ENCODE measurements at places on chromosomes 3 and 15. TPM values are rescaled to one million over a fixed set of nuclear protein-coding genes. Genes with fewer than 3 reads are reported as not detected.

GRCh38 chr3:140153736-140154135 is 218.8 kb downstream of the CLSTN2 start:
- no peak overlapping the region for H3K27ac ChIP-seq
- no peak overlapping the region for H3K4me3 ChIP-seq
- no peaks in the 10 kb centered on the region for H3K27me3 ChIP-seq
- no peaks in the 10 kb centered on the region for H3K4me1 ChIP-seq
- H3K36me3 ChIP-seq = no peaks in the 10 kb centered on the region

- H3K27ac ChIP-seq = peak overlapping the region; percentile 67
- H3K4me1 ChIP-seq = peaks cover 76% of the 10 kb centered on the region
- peaks cover 17% of the 10 kb centered on the region for H3K36me3 ChIP-seq
- H3K4me3 ChIP-seq = no peak overlapping the region
- H3K27me3 ChIP-seq = peaks cover 20% of the 10 kb centered on the region
Measured at GRCh38 chr15:70504988-70505387, 258.4 kb downstream of the UACA start.

- DNase-seq = no peak
- H3K4me3 ChIP-seq = no peak overlapping the region
- H3K27me3 ChIP-seq = peaks cover 14% of the 10 kb centered on the region
- H3K27ac ChIP-seq = no peak overlapping the region
Measured at GRCh38 chr3:73493543-73494308, 131.0 kb downstream of the PDZRN3 start.

GRCh38 chr3:87626546-87626945 is 350.2 kb upstream of the POU1F1 start:
- no peak overlapping the region for H3K4me3 ChIP-seq
- no peaks in the 10 kb centered on the region for H3K4me1 ChIP-seq

DNA sequence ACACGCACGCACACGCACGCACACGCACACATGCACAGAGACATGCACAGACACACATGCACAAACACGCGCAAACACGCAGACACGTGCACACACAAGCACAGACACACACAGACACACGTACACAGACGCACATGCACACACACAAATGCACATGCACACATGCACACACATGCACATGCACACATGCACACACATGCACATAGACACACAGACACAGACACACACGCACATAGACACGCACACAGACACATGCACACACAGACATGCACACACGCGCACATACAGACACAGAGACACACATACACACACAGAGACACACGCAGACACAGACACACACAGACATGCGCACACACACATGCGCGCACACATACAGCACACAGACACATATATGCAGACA is 26.4 kb upstream of the PIGZ start:
- H3K27me3 ChIP-seq = no peaks in the 10 kb centered on the region
- no peaks in the 10 kb centered on the region for H3K36me3 ChIP-seq

GRCh38 chr3:57896691-57897090 is 111.5 kb upstream of the FLNB start:
- no peaks in the 10 kb centered on the region for H3K27me3 ChIP-seq
- H3K4me1 ChIP-seq = no peaks in the 10 kb centered on the region
- H3K27ac ChIP-seq = no peak overlapping the region
- no peak overlapping the region for H3K4me3 ChIP-seq
- DNase-seq = no peak

- peaks cover 14% of the 10 kb centered on the region for H3K4me1 ChIP-seq
- no peaks in the 10 kb centered on the region for H3K27me3 ChIP-seq
- DNase-seq = no peak
- no peak overlapping the region for H3K27ac ChIP-seq
- H3K36me3 ChIP-seq = peaks cover 40% of the 10 kb centered on the region
Measured at GRCh38 chr3:50256978-50257890, 11.7 kb upstream of the SEMA3B start.

- H3K27me3 ChIP-seq = peaks cover 26% of the 10 kb centered on the region
- no peaks in the 10 kb centered on the region for H3K4me1 ChIP-seq
- DNase-seq = no peak
- no peaks in the 10 kb centered on the region for H3K36me3 ChIP-seq
- no peak overlapping the region for H3K4me3 ChIP-seq
Measured at GRCh38 chr15:81176291-81176893, 20.3 kb upstream of the IL16 start.

- H3K36me3 ChIP-seq = no peaks in the 10 kb centered on the region
- peaks cover 6% of the 10 kb centered on the region for H3K4me1 ChIP-seq
- no peak for DNase-seq
- H3K4me3 ChIP-seq = no peak overlapping the region
- no peak overlapping the region for H3K27ac ChIP-seq
Measured at GRCh38 chr15:64732156-64732860, 43.1 kb downstream of the RBPMS2 start.

Gene SEC11A
- 96.6 TPM for total RNA-seq

GRCh38 chr3:17063596-17063995 is 178.8 kb downstream of the PLCL2 start:
- no peak for DNase-seq
- H3K27ac ChIP-seq = no peak overlapping the region
- peaks cover 48% of the 10 kb centered on the region for H3K36me3 ChIP-seq
- H3K4me1 ChIP-seq = no peaks in the 10 kb centered on the region

Gene CHRD
- not detected for total RNA-seq

GRCh38 chr3:74302969-74303368 is 311.5 kb downstream of the CNTN3 start:
- DNase-seq = no peak
- no peak overlapping the region for H3K27ac ChIP-seq
- H3K27me3 ChIP-seq = no peaks in the 10 kb centered on the region
- H3K4me3 ChIP-seq = no peak overlapping the region
- no peaks in the 10 kb centered on the region for H3K4me1 ChIP-seq

Gene ALPK3
- total RNA-seq = 0.23 TPM

DNA sequence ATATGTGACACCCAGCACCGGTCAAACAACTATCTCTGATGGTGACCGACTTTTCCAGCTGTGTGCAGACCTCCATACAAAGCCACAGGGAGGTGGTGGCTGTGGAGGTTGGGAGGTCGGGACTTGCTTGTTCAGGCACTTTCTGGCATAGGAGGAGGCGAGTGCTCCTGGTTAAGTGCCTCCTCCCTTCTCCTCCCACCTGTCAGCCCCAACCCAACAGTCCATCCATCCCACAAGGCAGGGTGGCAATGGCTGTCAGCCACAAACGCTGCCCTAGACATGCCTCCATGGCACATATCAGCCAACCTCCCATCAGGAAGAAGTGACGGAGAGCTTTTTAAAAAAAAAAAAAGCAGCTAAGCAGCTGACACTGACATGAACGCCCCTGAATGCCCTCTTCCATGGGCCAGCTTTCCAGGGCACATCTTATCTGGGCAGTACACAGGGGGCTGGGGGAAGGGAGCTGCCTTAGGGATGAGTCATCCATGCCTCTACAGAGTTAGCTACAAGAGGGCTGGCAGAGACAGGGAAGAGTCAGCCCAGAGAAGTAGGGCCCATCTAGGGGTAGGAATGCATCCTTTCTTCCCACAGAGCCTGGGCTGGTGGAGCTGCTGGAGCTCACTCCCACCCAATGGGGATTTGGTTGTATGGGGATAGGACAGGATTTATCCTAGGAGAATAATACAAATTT is 41.2 kb downstream of the CCDC12 start:
- no peak overlapping the region for H3K4me3 ChIP-seq
- H3K27me3 ChIP-seq = no peaks in the 10 kb centered on the region
- no peak overlapping the region for H3K27ac ChIP-seq
- H3K4me1 ChIP-seq = peaks cover 52% of the 10 kb centered on the region
- H3K36me3 ChIP-seq = peaks cover 26% of the 10 kb centered on the region
- no peak for DNase-seq

Gene STRC
- total RNA-seq = 1.1 TPM
